Stimulated activated CD4-positive, alpha-beta T cell treated with anti-CD3 and anti-CD28 coated beads, TNF-alpha, amount 100 ng/mL, for 4 hours (primary cell): ENCODE measurements at places on chromosomes 5 and 9.

GRCh38 chr5:125823572-125823971 is 599.6 kb upstream of the GRAMD2B start:
- DNase-seq: no peak

DNA sequence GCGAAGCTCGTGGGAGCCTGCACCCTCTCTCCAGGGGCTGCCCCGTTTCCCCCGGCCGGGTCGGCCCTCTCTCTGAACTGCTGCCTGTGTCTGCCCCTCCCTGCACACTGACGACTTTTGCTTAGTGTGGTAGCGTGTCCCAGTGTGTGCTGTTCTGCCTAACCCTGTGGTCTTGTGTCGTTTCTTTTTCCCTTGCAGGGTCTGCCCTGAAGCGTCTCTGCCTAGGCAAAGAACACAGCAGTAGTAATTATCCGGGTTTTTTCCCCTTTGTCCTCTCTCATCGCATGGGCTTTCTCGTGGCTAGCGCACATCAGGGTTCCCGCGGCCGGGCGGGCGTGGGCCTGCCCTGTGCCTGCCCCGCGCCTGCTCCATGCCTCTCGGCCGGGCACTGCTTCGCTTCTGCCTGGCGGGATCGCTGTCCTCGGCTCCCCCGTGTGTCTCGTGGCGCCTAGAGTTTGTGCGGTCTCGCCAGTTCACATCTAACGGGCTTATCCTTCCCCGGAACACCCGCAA is 122.7 kb downstream of the WNK2 start:
- DNase-seq: no peak

DNA sequence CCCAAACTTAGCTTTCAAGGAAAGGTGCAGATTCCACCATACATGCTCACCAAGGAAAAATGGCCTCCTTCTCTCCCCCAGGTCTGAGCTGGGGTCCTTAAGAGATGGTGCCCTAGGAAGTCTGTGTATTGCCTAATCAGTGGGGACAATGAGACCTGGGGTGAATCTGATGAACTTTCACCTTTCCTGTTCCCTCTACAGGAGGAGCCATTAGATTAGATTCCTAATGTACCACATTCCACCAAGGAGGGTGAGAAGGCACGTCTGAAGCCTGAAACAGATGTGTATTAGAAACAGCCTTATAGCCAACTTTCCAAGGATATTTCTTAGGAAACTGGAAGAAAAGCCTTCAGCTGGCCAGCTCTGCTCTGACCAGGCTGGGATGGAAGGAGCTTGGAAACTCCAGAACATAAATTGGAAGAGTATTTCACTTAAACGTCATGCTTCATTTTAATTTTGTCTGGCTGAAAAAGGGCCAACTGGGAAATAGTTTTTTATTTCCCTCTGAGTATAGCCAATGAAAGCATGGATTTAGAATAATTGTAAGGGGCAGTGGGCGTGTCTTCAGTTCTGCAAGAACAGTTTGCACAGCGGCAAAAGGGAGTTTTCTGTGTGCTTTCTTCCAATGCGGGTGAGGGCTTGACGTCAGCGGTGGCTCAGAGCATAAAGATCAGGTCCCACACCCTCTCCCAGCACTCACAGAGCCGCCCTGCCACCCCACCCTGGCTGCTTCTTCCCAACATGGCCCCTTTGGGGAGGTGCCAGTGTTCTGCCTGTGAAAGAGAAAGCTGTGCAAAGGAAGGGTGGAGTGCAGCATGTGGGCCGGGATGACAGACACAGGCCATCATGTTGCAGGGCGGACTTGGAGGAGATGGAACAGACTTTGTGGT is 210.9 kb downstream of the ESM1 start:
- DNase-seq: no peak

DNA sequence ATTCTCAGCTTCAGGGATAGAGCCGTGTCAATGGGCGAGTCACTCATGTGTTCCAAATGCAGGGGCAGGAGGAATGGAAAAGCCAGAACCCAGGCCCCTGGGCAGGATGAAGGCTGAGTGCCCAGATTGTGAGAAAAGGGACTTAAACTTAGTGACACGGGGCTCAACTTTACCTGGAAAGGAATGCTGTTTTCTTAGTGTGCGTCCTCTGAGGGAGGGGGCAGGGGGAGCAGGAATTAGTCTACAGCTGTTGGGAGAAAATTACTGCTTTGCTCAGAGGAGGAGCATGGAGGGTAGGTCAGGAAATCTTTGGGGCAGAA is 14.6 kb downstream of the HK3 start:
- DNase-seq: no peak

GRCh38 chr5:151448038-151448985 is 909 bp downstream of the SLC36A1 start:
- no peak for DNase-seq

DNA sequence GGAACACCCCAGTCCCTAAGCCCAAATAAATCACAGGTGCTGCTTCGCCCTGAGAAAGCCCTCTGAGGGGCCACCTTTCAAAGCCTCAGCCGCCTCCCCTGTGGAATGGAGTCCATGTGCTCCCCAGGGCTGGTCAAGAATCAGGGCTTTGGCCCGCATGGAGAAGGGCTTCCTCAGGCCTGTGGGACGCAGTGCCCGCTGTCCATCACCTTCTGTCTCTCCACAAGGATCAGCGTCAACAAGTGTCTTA is 16.6 kb downstream of the HNRNPH1 start:
- no peak for DNase-seq

- DNase-seq: no peak
These were observed 77.2 kb downstream of the TSPAN17 start for GRCh38 chr5:176724472-176724871.

GRCh38 chr9:127263664-127264063 is 910 bp upstream of the GARNL3 start:
- no peak for DNase-seq

GRCh38 chr5:32522429-32523143 is 62.8 kb upstream of the SUB1 start:
- DNase-seq: no peak

DNA sequence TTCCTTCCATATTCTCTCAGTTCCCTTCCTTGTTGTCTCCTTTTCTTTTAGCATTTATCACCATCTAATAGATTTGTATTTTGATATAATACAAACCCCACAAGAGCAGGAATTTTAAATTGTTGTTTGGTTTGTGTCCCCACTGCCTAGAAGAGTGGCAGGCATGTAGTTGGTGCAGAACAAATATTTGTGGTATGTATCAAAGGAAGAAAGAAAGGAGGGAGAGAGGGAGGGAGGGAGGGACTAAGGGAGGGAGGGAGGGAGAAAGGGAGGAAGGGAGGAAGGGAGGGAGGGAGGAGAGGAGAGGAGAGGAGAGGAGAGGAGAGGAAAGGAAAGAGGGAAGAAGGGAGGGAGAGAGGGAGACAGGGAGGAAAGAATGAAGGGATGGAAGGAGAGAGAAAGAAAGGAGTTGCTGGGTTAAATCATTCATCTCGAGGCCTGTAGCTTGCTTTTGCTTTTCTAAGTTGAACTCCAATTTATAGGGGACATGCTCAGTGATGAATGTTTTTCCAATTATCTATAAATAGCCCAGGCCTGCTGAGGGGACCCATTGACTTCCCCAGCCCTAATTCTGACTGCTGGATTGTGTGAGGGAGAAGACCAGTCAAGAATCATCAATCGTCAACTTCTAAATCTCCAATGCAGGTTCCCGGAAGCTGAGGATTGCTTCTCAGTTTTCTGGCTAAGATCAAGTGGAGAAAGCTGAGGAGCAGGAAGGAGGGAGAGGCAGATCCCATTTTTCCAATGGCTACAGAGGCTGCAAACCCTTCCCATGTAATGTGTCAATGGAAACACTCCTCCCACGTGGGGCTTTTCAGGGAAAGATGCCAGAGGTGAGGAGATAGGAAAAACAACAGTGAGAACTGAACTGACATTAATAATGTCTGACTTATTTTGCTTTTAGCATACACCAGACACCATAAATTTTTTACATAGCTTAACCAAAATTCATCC is 320.7 kb downstream of the ASTN2 start:
- DNase-seq: no peak

GRCh38 chr9:121286973-121287741 is 19.2 kb downstream of the GSN start:
- no peak for DNase-seq

GRCh38 chr5:87322381-87322780 is 54.7 kb downstream of the RASA1 start:
- DNase-seq: no peak

- DNase-seq: no peak
These were observed 854.8 kb upstream of the ARRDC3 start for GRCh38 chr5:92237896-92238295.

GRCh38 chr5:96601715-96602244 is 60.4 kb upstream of the CAST start:
- no peak for DNase-seq

DNA sequence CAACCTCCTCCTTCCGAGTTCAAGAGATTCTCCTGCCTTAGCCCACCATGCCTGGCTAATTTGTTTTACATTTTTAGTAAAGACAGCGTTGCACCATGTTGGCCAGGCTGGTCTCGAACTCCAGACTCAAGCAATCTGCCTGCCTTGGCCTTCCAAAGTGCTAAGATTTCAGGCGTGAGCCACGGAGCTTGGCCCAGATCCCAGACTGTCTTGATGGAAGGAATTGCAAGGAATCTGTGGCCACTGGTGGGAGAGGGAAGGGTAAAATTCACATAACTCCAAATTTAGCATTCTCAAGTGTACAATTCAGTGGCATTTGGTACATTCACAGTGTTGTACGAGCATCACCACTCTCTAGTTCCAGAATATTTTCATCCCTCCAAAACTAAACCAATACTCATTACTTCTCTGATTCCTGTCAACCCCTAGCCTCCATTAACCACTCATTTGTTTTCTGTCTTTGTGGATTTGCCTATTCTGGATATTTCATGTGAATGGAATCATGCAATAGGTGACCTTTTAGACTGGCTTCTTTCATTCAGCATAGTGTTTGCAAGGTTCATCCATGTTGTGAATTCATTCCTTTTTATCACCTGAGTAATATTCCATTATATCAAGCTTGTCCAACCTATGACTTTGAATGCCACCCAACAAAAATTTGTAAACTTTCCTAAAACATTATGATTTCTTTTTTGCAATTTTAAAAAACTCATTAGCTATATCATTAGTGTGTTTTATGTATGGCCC is 8.9 kb upstream of the MYO10 start:
- DNase-seq: no peak

DNA sequence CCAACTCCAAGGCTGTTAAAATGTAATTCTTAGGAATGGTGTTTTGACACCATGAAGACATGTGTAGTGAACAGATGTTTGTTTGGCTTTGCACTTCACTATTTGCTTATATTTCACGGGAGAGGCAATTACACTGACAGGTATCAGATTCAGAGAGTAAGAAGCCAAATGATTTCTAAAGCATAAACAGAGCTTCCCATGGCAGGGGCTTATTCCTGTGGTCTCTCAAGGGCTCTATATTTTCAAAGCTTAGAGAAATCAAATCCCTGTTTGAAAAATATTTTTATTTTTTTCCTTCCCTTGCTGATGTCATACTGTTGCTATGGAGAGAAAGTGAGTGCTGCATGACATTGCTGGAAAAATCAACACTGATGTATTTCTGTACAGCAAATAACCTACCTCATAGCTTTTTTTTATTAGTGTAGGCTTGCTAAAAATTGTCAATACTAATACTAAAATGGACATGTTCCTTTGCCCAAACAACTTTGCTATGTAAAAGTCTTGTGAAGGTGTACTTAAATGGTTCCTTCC is 161.4 kb downstream of the GIN1 start:
- no peak for DNase-seq

DNA sequence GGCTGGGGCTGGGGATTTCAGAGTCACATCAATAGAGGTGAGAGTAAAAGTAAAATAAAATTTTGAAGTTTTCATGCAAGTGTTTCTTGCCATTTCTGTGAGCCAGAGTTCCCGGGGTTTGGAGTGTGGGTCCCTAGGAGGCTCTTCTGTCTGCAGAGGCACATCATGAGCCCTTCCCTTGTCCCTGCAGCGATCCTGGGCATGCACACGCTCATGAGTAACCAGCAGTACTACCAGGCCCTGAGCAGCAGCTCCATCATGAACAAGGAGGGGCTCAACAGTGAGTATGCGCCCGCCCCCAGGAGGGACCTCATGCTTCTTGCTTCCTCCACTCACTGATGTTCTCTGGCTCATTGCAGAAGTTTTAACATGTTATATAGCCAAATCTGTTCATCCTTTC is 61.1 kb downstream of the TMOD1 start:
- no peak for DNase-seq

- DNase-seq: no peak
These were observed 5.5 kb upstream of the DBN1 start for GRCh38 chr5:177478711-177479646.

GRCh38 chr9:99169086-99169485 is 52.7 kb downstream of the ALG2 start:
- no peak for DNase-seq

DNA sequence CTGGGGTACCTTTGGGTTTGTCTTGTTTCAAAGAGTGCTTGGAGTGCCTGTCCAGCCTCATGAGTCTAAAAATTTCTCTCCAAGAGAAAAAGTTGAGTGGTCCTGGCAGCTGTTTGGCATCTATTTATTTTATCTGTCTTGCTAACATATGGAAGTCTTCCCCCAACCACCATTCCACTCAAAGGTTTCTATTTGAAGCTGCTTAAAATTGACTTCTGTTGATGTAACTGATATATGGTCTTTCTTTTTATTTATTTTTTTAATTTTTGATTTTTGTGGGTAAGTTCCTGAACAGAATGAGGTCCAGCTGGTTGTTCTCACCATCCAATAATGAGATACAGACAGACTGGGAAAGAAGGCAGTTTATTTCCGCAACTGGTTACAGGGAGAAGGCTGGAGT is 178.7 kb upstream of the SGCD start:
- no peak for DNase-seq

DNA sequence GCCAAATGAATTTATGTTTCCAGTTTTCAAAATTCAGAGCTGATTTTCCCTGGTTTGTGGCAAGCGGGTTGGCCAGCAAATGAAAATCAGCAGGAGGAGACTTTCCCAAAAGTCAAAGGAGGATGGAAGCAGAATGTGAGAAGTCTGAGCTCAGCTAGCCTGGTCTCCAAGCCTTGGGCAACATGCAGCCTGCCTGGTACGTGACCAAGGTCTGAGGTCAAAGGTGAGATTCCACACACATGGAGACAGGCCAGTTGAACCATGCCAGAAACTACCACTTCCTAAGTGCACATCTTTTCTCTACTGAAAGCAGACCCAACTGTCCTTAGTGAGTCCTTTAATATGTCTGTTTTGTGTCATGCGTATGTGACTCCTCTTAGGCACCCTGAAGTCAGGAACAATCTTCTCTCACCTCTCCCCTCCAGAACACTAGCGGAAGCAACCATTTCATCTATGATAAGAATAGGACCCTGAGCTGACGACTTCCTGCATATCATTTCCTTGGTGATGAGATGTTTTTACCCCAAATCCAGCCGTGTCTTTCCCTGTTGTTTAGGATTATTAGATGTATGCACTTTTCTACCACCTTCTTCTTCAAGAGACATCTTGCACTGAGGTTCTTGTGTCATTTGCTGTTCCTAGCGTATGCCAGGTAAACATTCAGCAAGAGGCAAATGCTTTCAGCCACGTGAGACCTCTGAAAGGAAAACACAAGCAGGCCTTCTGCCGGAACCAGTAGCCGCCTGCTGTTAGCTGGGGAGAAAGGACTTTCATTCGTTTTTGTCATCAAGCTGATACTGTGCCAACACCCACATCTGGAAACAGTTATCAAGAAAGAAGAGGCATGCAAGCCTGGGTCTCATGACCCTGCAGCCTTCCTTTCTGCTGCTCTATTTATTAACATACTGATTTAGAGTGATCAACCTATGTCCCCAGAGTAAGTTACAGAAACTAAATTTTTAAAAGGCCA is 9.7 kb upstream of the TGFBI start:
- no peak for DNase-seq
